ENCODE measurements at places on chromosomes 2 and 18.

GRCh38 chr2:134261398-134262131 is 7.7 kb downstream of the MGAT5 start:
- peak; percentile 66 for ATAC-seq

DNA sequence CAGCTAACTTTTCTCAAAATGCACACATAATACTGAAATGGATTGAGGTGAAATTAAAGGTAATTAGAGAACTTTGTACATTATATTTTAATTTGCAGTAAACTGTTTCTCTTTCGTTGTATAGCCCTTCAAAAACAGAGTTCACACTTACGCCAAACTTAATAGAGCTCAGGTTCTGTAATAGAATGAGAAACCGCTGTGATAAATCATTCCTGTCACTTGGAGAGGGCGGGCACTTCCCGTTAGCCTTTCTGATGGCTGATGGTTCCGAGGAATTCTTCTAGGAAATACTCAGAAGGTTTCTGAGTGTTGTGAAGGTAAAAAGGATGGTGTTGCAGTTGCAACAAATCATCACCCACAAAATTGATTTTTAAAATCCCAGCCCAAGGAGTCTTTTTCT is 155.8 kb upstream of the ALKAL2 start:
- ATAC-seq: no peak

GRCh38 chr18:13217466-13217961 is 1.0 kb upstream of the LDLRAD4 start:
- ATAC-seq: peak; percentile 55

- peak; percentile 17 for ATAC-seq
Observed at GRCh38 chr18:46702471-46702870, 45.5 kb upstream of the LOXHD1 start.

DNA sequence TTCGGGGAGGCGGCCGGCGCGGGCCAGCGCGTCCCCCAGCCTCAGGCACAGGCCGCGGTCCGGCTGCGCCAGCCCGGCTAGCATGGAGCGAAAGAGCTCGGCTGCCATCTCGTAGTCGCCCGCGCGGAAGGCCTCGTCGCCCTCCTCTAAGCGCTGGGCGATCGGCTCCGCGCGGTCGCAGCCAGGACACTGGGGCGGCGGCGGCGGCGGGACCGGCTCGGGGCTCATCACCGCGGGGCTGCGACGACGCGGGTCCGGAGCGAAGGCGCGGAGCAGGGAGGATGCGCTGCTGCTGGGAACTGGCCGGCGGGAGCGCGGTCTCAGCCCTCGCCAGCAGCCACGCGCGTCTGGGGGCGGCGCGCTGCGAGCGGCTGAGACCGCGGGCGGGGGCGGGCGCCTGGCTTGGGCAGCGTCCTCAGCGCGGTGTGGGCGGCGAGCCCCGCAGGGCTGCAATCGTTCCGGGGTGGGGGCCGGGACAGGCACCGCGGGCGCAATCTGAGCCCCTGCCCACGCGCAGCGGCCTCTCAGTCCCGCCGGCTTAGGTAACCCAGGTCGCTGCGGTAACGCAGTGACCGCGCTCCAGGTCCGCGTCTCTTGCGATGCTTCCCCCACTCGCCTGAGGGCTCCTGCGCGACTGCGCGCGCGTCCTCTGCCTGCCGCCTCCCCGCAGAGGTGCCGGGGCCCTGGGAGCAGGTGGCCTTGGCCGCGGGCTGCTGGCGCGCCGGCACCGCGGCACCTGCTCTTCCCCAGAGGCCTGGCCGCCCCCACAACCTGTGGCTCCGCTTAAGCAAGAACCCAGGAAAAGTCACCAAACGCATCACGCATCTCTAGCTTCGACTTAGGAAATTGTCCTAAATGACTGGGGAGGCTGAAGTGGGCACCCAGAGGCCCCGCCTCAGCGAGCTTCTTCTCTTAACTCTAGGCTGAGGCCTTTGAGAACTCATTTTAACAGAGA is at the start of gene LONRF2:
Gene LONRF2, minus strand, starts transcription at position 636 of the 955 bp plus-strand sequence. Its CDS starts 408 bp downstream, at position 228.
- ATAC-seq: peak; percentile 62

DNA sequence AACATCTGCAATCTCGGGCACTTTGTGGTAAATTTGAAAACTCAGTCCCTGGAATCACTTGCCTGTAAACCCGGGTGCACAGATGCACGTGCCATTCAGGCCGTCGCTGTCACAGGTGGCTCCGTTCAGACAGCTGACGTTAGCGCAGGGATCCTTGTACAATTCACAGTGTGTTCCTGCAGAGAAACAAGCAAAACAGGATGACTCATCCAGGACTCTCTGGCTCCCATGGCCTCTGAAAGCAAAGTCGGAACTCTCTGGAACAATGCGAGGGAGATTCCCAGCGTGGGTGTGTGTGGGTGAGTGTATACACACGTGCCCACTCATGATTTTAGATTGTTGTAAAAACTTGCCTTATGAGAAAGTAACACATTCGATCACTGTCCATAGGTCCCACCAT is 136.1 kb upstream of the PID1 start:
- ATAC-seq: no peak

DNA sequence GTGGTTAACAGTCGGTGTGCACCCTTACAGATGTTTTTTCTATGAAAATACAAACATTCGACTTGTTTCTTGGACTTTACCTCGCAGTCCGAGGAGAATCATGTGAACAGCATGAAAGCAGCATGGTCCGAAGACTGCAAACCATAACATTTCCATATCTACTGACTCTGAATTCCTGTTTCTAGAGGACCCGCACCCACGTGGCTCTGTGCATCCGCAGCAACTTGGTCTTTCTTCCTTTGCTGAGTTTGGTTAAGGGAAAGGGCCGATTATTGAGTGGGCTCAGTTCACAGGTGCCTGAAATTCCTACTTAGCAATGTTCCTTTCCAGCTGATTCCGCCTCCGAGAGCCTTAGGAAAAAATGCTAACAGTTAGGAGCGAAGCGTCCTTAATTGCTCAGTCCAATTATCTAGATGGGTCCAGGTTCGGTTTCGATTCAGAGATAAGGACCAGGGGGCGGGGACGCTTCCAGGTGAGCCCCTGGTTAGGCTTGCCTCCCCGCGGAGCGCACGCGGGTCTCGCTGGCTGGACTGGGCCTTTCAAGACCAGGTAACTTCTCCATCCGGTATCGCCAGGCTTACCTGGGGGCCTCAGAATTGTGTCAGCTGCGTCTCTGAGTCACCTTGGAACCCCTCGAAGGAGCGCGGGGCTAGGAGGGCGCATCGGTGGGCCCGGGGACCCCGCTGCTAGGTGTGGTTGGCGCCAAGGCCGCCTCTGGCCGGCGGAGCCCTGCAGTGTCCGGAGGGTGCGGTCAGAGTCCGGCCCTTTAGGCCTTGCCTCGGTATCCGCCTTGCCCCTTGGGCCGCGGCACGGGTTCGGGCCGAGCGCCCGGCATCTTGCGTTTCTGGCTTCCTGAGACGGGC is 1.1 kb upstream of the B3GNT2 start:
- no peak for ATAC-seq

GRCh38 chr2:96499061-96499960 is 5.8 kb downstream of the NEURL3 start:
- ATAC-seq: no peak

DNA sequence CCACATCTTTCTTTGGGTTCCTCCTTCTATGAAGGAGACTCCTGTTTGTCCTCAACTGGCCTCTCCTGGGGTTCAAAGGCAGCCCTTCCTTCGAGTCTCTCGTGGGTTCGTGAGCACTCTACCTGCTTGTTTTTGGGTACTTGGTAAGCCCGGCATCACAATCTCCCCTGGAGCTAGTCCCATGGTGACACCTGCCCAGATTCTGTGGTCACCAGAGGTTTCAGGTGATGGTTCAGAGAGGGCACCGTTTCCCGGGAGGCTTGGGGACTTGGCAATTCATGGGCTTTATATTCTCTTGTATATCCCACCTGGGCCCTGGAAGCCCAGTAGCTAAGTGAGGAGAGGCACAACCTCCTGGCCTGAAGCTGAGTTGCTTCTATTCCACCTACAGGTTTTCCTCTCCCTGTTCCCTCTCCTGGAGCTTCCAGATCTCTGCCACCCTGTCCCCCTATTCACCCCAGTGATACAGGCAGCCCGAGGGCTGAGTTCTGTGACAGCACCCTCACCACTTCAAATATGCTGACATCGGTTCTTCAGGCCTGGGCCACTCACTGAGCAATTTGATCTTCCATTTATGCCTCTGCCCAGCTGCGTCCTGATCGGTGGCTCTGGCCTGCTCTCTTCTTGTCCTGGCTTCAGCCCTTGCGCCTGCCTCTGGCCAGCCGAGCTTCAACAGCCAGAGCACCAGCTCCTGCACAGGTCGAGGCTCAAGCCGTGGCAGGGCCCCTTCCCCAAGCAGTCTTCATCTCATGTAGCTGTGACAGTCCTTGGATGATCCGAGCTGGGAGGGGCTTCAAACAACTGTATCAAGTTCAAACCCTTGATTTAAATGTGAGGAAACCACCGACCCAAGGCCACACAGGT is 91.5 kb downstream of the MSH2 start:
- ATAC-seq: no peak

DNA sequence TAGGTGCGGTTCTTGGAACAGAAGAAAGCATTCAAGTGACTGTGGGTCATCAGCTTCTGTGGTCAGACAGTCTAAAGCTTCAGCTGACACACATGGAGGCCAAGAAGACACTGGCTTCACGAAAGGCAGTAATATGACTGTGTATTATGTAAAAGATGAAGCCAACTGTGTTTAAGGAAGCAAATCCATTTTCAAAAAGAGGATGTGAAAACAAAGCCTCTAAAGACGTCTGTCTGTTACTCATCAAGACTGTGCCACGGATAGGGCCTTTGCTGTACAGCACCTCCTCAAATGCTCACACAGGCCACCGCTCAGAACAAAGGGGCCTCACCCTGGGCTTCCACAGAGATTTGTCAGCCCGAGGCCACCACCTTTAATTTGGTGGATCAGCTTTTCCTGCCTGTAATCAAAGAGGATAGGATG is 21.1 kb upstream of the TMEM163 start:
- peak; percentile 97 for ATAC-seq

- peak; percentile 24 for ATAC-seq
Observed at GRCh38 chr2:219124381-219125110, 36.1 kb downstream of the NHEJ1 start.

GRCh38 chr2:240112914-240113690 is 23.0 kb downstream of the COPS9 start:
- no peak for ATAC-seq

- no peak for ATAC-seq
Observed at GRCh38 chr2:18186816-18187613, 308.5 kb downstream of the KCNS3 start.

DNA sequence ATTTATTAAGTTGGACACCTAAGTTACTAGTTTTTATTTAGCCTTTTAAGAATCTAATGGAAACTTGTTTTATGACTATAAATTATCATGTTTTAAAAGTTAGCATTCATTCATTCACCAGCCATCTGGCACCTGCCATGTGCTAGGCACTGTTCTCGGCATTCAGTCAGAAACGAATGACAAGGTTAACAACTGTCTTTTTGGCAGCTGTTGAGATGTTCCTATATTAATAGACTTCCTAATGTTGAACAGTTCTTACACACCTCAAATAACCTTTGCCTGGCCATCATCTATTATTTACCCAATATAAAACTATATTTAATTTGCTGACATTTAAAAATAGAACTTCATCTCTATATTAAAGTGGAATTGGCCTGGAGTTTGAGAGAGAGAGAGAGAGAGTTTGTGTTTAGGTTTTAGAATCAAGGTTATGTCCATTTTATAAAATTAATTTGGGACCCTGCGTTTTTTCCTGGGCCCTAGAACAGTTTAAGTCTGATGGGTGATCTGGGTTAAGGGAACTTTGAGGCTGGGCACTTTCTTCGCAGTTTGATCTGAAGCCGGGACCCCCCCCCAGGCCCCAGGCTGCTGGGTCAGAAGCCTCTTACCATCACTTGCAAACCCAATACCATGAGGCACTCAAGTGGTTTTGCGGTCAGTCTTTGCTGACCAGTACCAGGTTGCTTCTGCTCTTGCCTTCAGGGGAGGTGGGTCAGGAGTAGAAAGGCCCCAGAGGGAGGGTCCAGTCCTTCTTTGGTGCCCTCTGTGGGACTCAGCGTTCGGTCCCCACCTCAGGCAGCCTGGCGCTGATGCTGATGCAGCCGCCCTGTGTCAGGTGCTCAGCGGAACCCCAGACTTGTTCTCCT is 48.3 kb upstream of the ASB1 start:
- ATAC-seq: no peak

DNA sequence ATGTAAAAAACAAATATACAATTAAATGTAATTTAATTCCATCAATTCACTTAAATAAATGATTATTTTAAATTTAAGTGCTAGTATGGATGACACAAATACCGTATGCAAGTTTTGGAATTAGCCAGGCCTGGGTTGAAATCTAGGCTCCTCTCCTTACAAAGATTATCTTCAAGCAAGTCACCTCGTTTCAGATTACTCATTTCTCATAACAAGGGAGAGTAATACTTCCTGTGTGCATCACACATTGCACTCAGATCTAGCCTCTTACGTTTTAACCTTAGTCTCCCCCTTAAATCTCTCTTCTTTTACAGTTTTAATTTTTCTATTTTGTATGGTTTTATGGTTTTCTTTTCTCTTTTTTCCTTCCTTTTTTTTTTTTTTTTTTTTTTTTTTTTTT is 1475.9 kb upstream of the NXPH2 start:
- ATAC-seq: no peak

DNA sequence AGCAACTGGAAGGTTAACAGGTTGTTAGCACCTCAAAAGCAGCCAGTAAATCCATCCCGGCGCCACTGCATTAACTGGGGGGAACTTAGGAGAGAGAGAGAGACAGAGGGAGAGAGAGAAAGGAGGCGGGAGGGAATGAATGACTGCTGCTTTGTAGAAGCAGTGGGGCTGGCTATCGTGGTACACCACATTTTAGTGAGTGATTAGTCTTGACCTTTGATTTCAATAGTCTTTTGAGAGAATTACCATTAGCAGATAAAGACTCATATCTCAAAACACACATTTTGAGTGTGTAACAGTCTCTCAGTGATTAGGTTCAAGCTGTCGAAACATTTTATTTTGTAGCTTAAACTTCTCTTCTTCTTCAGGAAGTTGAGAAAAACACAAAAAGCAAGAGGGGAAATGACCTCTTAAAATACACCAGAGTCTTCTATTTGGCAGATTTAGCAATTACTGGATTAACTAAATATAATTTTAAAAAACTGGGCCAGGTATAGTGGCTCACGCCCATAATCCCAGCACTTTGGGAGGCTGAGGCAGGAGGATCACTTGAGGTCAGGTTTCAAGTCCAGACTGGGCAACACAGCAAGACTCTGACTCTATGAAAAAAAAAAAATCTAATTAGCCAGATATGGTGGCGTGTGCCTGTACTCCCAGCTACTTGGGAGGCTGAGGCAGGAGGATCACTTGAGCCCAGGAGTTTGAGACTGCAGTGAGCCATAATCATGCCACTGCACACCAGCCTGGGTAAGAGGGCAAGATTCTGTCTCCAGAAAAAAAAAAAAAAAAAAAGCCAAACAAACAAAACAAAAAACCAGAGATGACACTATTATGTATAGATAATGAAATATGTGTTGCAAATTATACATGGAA is 22.0 kb upstream of the PNO1 start:
- no peak for ATAC-seq

DNA sequence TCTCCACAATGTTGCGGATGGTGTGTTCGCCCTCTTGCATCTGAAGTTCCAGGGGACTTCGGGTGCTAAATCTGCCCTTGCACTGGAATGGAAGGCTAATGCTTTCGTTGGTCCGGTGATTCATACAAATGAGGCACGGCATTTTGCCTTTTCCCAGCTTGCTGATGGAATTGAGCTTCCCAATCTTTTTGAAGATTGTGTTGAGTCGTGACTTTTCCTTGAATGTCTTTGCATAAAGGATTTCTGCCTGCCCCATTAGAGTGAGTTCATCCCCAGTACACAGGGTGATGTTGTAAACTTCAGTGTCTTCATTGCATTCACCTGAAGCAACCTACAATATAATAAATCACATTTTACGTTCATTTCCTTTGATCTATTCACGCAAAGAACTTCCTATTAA is 98.0 kb downstream of the MEP1B start:
- no peak for ATAC-seq

GRCh38 chr2:45953376-45954027 is 302.0 kb downstream of the PRKCE start:
- no peak for ATAC-seq

GRCh38 chr2:46269001-46269400 is 28.2 kb upstream of the EPAS1 start:
- no peak for ATAC-seq

All from stimulated activated memory B cell treated with anti-CD40 and anti-IgM and Interleukin-4, amounts not matched to agents 10 μg/mL and 1 μg/mL and 100 μg/mL, for 72 hours (primary cell).